ENCODE measurements at places on chromosomes 13 and 19.

GRCh38 chr19:6022570-6023064 is 44.7 kb upstream of the RANBP3 start:
- no peak for DNase-seq

- no peak for DNase-seq
Observed at GRCh38 chr19:7199613-7200533, 94.3 kb downstream of the INSR start.

DNA sequence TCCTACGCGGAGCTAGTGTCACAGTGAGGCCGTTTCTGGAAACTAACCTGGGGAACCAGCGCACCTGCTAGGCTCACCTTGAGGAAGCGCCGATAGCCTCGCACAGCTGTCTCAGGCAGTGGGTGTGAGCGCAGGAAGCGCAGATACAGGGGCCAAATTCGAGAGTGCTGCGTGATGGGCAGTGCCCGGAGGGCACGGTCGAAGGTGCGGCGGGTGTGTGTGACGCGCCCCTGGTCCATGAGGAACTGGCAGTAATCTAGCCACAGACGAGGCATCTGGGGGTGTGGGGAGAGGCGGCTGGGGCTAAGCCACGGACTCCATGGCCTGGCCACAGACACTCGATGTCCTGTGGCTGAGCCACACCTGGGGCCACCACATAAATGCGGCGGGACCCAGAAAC is 2.2 kb downstream of the XAB2 start:
- no peak for DNase-seq

DNA sequence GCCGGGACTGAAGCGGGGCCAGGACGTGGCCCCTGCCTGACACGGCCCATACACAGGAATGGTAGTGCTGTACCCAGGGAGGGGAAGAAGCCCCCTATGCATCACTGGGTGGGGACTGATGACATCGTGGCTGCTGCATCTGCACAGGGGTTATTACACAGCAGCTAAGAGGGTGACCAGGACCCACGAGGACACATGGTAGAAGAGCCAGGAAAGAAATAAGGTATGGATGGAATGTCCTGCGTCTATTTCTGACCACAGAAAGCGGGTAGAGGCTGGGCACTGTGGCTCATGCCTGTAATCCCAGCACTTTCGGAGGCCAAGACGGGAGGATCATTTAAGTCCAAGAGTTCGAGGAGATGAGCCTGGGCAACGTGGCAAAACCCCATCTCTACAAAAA is 24.1 kb downstream of the DCAF15 start:
- no peak for DNase-seq

- DNase-seq = no peak
Observed at GRCh38 chr13:68888832-68889231, 1218.8 kb upstream of the ATXN8OS start.

DNA sequence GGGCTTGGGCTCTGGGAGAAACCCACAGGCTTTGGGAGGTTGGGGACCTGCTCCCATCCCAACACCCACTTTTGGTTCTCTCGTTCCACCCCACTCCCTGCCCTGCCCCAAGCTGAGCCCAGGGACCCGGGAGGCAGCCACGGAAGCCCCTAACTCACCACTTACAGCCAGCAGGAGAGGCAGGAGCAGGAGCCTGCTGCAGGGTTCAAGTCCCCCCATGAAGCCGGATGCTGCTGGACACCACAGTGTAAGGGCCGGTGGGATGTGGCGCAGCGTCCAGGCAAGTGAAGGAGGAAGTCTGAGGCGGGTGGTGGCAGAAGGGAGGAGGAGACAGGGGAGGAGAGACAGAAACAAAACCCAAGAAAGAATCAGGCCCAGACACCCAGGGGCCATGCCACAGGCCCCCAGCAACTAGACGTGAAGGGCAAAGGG is at the start of gene TYROBP:
Gene TYROBP (minus strand): TSS at position 286 of the 432 bp plus-strand sequence. CDS start 67 bp downstream, at position 219.
- no peak for DNase-seq

- DNase-seq = peak; percentile 23
Observed at GRCh38 chr19:56091066-56091490, 30.0 kb downstream of the ZNF787 start.

GRCh38 chr13:31786011-31786410 is 46.7 kb downstream of the RXFP2 start:
- DNase-seq = no peak

DNA sequence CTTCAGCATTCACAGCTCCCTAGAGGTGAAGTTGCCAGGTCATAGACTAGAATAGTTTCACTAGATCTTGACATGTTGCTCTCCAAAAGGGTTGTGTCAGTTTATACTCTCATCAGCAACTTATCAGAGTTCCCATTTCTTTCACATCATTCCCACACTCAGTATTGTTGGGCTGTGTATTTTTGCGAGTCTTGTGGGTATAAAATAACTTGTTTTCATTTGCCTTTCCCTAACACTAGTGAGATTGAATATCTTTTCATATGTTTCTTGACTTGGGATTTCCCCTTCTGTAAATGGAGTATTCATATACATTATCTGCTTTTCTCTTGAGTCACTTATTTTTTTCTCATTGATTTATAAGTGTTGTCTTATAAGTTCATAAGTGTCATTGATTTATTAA is 55.2 kb upstream of the GPR183 start:
- DNase-seq = no peak

DNA sequence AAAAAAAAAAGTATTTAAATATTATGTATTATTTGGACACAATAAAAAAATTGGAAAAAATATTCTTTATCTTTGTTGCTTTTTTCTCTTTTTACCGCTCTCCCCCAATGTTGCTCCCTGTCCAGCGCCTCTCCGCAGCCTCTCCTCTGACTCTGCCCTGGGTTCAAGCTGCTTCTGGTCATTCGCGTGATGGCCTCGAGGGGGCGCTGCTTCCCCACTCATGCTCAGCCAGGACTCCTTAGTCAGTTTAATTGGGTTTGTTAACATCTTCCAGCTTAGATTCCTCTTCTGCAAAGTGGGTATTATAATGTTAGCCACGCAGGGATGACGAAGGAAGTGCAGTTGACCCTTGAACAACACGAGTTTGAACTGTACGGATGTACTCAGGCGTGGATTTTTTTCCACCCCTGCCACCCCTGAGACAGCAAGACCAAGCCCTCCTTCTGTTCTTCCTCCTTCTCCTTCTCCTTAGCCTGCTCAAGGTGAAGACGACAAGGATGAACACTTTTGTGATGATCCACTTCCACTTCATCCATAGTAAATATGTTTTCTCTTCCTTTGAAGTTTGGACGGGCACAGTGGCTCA is 4.9 kb upstream of the NWD1 start:
- no peak for DNase-seq

DNA sequence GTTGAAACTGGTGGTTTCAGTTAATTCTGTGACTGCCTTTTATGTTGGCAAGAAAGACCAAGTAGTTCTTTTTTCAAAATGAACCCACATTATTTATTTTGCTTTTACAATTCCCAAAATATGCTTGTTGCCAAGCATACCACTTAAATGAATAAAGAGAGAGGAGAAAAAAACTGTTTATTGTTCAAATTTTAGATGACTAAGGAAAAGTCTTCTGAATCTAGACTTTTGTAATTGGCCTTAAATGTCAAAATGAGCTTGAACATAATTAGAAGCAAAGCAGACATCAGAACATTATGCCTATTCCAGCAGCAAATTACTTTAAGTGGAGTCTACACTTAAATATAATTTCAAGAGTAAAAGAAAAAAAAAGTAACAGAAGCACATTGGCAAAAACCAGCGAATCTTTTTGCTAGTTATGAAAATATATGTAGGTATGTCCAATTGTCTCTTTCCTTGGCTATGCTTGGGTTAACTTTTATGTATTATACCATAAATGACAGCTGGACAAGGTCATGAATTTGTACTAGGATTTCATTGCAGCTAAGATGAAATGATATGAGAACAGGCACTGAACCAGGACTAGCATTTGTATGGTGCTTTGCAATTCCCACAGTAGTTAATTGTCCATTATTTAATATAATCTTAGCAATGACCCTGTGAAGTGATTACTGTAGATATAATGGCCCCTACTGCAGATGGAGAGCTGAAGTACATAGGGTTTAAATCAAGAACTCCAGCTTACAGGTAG is 211.9 kb downstream of the NALCN start:
- no peak for DNase-seq

DNA sequence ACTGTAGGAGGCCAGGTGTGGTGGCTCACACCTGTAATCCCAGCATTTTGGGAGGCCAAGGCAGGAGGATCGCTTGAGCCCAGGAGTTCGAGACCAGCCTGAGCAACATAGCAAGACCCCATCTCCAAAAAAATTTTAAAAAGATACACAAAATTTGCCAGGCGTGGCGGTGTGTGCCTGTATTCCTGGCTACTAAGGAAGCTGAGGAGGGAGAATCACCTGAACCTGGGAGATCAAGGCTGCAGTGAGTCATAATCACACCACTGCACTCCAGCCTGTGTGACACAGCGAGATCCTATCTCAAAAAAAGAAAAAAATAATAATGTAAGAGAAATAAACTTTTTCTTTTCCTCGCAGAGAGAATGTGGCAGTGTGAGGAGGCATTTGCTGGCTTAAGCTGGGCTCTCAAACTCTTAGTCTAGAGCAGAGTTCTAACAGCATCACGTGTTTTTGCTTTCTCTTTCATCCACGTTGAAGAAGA is 21.1 kb downstream of the FAM187B start:
- DNase-seq = no peak

- DNase-seq = no peak
Observed at GRCh38 chr13:108708921-108709320, 79.5 kb downstream of the MYO16 start.

DNA sequence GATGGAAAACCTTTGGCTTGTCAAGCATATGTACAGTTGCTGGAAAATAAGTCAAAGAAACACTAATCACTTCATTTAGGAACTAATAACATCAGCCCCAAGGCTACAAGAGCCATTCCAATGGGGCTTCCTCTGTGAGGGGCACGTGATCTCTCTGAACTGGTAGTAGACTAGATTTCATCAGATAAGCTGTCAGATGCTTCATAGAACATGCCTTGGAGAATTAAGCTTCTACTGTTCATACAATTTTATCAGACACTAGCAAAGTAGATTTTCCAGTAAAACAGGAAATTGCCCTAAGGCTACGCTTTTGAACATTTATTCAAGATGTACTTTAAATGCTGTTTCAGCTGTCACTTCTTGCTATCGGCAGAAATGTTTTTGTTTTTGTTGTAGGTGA is 107.8 kb downstream of the EDNRB start:
- no peak for DNase-seq

- no peak for DNase-seq
Observed at GRCh38 chr13:99064624-99065234, 86.9 kb upstream of the DOCK9 start.

GRCh38 chr13:48829536-48829935 is 146.2 kb upstream of the FNDC3A start:
- no peak for DNase-seq

DNA sequence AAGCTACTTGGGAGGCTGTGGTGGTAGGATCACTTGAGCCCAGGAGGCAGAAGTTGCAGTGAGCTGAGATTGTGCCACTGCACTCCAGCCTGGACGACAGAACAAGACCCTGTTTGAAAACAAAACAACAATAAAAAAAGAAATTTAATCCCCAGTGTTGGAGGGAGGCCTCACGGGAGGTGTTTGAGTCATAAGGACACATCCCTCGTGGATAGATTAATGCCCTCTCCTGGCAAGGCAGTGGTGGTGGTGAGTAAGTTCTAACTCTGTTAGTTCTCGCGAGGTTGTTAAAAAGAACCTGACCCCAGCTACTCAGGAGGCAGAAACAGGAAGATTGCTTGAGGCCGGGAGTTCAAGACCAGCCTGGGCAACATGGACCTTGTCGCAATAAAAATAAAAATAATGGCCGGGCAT is 27.6 kb upstream of the SIN3B start:
- DNase-seq = no peak

DNA sequence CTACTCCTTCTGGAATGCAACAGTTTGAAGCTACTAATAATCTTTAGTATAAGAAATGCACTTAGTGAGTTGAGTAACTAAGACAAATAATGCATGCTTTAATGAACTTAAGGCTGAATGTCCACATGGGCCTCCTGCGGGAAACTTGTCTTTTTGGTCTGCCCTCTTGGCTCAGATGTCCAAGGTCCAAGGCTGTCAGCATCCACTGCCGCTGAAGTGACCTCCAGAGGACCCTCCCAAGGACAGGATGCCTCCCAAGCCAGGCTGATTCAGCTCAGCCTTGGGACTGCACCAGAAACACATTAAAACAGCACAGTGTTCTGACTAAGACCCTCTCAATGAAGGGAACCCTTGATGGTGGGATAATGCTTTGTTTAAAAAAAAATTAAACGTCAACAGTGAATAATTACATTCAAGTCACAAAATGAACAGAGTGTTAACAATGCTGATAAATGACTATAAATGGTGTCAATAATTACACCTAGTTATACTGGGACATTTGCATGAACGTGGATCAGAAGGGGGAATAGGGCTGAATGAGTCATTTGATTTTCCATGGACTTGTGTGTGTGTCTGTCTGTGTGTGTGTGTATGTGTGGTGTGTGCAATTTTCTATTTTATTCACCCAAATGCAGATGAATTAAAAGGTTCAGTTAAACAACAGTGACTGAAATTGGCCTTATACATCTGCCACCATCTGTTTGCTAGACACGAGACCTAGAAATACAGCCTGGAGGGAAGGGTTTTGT is 150.5 kb downstream of the COL4A1 start:
- DNase-seq = no peak

DNA sequence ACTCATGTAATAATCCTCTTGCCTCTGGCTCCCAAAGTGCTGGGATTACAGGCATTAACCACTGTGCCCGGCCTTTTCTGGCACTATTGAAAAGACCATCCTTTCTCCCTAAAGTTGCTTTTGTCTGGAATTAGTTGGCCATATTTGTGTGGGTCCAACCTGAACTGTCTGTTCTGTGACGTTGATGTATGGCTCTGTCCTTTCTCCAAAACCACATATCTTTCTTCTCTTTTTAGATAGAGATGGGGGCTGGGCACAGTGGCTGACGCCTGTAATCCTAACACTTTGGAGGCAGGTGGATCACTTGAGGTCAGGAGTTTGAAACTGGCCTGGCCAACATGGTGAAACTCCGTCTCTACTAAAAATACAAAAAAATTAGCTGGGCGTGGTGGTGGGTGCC is 17.9 kb downstream of the DNM2 start:
- no peak for DNase-seq

DNA sequence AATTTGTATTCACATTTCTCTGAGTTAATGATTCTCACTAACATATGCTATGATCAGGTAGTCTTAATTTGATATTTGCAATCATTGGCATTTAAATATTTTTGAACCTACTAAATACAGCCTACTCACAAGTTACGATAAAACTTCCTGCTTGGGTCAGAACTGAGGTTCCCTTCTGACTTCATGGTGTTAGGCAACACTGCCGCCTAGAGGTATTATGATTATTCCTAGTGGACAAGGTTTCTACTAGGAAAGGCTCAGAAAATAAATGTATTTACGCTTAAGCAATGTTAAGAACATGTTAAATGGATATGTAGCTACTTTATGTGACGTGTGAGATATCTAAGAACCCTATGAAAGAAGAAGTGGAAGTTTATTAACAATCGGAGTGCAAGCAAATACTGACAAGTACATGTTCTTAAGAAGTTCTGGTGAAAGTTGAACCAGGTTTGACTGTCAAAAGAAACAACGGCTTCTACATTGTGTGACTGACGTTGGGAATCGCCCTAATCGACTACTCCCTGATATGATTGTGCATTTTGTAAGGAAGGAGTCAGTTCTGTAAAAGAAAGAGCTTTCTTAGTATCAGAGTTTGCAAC is 1395.8 kb downstream of the SLITRK5 start:
- no peak for DNase-seq

All from caudate nucleus (tissue), 63 donors.